Stimulated activated CD4-positive, alpha-beta T cell treated with anti-CD3 and anti-CD28 coated beads, TNF-alpha, amount 100 ng/mL, for 4 hours (primary cell): ENCODE measurements at places on chromosomes 12 and 14.

DNA sequence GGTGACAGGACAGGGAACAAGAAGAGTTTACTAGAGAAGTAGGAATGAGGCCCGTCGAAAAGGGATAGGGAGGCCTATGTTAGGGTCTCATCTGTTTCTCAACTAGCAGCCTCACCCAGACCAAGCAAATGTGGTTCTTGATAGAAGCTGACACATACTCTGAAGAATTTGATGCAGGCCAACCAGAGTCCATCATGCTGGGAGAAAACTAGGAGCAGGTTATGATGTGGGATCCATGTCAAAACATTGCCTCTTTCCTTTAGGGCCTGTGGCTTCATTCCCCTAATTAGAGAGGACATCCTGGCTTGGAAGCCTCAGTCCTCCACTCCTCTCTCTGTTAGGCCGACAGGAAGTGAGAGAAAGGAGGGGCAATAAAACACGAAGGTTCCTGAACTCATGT is 122.8 kb downstream of the NTF3 start:
- DNase-seq = no peak

GRCh38 chr12:27975222-27976136 is 2.9 kb upstream of the PTHLH start:
- no peak for DNase-seq

DNA sequence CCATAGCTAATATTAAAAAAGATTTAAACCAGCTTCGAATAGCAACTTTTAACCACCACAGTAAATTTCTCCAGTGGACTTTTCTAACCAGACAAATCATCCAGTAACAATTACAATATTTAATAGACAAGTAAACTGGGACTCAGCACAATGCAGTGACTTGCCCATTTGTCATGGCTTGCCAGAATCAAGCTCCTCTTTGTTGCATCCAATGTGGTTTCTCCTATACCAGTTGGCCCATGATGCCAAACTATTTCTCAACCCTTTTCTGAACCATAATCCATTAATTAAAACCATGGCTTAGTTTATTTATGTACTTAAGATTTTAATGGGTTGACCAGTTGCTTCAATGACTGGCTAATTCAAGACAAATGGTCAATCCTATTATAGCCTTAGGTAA is 64.4 kb downstream of the DIO2 start:
- no peak for DNase-seq

- no peak for DNase-seq
These were observed 198.1 kb downstream of the ERC1 start for GRCh38 chr12:1189163-1189562.

DNA sequence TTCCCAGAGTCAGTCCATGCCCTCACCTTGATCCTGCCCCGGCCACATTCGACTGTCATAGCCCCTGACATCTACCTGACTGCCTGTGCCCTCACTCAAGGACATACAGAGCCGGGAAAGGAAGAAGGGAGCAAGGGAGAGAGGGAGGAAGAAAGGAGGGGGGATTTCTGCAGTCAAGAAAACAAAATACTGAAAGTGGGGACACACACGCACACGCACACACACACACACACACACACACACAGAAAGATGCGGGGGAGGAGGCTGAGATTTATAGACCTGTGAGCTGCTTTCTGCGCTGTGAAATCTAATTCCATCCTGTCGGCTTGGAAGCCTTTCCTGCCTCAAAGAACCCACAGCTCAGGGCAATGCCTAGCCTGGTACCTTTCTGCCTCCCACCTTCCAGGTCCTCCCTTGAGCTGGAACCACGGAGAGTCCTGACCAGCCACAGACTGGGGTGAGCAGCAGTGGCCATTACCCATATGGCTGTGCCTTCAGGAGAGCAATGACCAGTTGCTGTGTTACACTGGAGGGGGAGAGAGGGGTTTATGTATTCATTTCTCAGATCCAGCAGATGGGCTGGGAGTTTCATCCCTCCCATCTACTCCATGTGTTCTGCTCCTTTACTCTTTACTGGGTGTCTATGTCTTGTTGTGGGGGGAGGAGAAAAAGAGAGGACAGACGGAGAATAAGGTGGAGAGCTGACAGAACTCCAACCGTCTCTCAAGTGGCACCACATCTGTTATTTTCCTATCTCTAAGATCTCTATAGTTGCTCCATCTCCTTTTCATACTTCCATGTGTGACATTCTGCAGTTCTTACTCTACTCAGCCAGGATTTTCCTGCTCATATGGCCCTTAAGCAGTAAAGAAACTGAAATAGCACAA is 12.9 kb downstream of the C14orf93 start:
- no peak for DNase-seq

DNA sequence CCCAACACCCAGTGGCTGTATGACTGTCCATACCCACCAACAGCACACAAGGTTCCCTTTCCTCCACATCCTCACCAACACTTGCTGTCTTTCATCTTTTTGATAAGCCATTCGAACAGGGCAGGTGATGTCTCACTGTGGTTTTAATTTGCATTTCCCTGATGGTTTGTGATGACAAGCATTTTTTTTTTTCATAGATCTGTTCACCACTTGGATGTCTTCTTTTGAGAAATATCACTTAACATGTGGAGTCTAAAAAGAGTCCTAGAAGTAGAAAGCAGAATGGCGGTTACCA is 198.1 kb upstream of the DIO3 start:
- DNase-seq = no peak

DNA sequence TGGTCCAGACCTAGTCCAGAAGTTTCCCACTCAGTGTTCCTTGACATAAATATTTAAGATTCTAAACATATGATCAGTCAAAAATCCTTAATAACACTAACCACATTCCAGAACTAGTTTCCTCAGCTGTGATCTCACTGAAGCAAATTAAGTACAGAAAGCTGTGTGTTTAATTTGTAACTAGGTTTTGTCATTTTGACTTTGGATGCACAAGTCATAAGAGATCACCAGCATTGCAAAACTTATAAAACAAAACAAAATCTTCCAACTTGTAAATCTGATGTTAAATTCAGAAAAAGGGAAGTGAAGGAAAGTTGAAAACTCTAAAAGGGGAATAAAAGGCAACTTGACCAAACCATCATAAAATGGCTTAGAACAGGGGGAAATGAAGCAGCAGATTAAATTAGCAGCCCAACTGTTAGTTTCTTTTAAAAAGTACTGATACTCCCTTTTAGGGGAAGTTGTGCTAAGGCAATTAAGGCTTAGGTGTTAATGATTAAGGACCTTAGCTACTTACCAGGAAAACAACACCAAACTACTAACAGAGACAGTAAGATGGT is 56.6 kb downstream of the SH2B3 start:
- DNase-seq = no peak

DNA sequence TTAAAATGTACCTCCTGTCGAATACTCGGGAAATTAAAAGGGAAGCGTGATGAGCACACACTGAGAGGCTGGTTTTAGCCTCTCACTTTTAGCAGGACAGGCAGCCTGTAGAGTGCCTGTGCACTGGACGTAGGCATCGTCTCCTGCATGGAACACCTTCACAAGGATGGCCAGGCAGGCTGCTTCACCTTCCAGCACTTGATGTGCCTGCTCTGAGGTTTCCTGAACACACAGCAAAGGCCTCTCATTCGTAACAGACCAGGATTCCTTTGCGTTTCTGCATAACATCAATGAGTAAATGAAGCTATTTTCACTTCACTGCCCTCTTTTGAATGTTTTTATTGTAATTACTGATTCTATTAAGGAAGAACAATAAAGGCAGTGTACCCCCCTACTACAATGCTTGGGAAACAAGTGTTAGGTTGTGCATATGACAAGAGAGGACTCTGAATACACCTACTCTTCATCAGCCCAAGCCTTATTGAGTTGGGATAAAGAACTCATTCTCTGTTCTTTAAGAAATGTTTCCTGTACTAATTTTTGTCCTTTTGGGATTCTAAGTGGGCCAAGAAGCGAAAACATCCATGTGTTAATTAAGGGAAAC is 1077.6 kb upstream of the FOXG1 start:
- DNase-seq = no peak

GRCh38 chr14:36313898-36314297 is 6.5 kb downstream of the MBIP start:
- no peak for DNase-seq

GRCh38 chr14:76486251-76486743 is 110.4 kb downstream of the ESRRB start:
- DNase-seq = no peak

DNA sequence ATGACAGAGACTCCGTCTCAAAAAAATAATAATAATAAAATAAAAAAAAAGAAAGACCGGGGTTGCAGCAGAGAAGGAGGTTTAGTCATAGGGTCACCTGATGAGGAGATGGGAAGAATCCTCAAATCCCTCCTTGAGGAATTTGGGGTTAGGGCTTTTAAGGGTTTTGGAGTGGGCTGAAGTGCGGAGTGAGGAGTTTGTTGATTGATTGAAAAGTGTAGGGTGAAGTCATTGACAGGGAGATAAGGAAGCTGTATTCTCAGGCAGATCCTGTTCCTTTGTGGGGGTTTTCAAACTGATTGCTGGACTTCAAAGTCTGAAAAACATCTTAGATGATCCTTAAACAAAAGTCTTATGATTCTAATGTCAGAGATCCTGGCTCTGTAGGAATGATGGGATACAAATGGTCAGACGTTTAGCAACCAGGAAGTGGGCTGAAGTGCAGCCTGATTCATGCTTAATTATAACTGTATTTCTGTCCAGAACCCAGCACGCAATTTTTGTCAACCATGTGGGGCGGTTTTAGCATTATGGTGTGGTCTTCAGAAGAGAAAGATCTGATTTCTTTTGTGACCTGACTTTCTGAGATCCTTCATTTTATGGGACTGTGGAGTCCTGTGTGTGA is 16.0 kb downstream of the FNTB start:
- no peak for DNase-seq

DNA sequence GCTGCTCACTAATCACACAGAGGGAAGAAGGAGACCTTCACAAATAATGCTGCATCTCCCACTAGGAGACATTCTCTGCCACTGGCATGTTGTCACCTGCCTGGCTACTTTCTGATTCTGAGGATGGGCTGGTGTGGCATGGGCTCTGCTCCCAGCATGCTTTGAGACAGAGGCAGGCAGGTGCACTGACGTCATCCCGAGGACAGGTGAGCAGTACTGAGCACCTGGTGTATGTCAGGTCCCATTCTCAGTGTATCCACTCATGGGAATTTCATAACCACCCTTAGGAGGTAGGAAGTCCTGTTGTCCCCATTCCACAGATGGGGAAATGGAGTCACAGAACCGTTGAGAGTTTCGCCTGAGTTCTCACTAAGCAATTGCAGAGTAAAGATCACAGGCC is 597.9 kb downstream of the VRK1 start:
- no peak for DNase-seq

GRCh38 chr14:103867020-103867419 is 19.6 kb upstream of the PPP1R13B start:
- DNase-seq = no peak

- DNase-seq = no peak
These were observed 21.3 kb downstream of the RPH3A start for GRCh38 chr12:112812600-112813406.

DNA sequence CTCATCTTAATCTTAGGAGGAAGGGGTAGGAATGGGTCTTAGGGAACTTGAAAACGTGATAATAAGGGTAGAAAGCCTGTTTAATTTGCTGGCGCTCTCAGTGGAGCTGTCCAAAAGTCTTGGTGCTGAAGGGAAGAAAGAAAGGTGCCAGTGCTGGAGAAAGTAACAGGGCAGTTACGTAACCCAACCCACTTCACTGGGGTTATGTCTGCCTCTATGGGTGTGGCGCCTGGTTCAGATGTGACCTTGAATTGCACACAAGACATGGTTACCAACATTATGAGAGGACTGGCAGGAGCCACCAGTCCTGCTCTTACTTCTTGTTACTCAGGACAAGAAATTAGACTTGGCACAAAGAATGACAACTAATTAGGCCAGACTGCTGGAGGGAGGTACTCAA is 18.6 kb upstream of the GPATCH2L start:
- no peak for DNase-seq

- no peak for DNase-seq
These were observed 929 bp upstream of the UBE2N start for GRCh38 chr12:93442411-93443340.

GRCh38 chr14:44833376-44834060 is 128.2 kb downstream of the KLHL28 start:
- no peak for DNase-seq

DNA sequence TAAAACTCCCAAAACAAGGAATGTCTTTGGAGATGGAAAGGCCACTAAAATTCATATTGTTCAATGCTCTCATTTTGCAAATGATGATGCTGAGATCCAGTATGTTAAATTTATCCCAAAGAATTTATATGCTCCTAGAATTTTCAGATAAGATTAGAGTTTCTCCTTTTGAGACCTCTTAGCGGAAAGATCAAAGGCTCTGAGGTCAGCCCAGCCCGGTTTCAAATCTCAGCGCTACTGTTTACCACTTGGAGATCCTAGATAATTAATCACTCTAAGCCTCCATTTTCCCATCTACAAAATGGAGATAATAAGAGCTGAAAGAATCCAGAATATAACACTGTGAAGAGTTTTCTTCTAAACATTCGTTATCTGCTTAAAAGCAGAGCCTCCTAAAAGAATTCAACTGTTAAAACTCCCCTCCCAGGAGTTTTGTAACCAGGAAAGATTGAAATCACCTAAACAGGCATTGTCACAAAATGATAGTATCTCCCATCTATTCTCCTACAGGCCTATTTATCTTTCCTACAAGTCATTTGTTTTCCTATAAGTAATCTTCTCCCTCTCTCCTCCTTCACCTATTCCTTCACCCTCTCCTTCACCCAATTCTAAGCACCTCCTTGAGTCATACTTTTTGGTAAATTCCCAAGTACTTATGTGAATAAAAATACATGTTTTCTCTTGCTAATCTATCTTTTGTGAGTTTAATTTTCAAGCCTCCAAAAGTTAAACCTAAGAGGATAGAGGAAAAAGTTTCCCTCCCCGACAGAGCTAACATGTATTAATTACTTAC is 16.7 kb downstream of the DUSP6 start:
- DNase-seq = no peak

DNA sequence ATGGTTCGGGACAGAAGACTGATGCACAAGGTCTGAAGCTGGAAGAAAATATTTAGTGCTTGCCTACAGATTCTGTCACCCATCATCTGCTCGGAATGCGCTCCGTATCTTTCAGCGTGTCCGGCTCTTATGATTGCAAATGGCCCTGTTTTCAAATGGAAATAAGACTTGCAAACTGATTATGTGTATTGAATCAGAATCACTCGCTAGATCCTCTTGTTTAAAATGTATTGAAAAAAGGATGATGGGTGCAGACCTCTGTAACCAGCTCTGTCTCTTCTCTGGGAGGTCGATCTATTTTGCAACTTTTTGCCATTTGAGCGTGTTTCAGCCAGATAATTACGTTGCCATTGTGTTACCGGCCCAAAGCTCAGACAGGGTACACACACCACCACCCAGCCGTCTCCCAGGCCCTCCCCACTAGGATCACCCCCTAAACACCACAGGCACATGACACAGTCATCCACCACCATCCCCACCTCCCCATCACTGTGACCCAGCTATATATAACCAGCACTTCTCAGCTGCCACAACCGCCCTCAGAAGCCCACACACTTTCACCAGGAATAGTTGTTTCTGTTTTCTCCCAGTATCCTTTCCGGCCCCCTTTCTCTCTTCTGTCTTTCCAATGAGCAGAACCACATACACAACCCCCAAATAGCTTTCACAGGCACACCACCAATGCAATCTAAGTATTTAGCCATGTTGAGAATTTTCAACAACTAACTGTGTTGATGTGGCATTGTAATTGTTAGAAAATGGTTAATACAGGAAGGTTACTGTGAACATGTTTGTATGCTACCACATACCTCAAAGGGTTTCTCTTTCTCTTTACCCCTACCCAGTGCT is 10.7 kb downstream of the NKX2-1 start:
- DNase-seq = no peak
